ENCODE measurements at places on chromosomes 12 and 14.
A peak's percentile ranks its signal among the peaks of the same experiment; 100 is the strongest.

DNA sequence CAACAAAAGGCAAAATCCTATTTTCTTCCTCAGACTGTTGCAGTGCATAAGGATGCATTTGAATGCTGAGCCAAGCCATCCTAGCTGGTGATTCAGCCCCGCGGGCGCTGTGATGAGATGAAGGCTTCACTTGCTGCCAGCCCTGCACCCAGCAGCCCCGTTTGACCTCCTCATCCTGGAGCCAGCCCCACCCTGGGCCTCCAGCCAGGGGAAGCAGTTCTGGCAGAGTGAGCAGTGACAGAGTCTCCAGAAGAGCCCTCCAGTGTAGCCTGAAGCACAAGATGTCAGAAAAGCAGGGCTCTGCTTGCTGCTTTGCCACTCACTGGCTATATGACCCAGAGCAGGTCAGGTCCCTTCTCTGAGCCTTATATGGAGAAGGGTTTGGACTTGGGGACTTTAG, 96.2 kb upstream of the HSPB8 start:
- no peak for DNase-seq

GRCh38 chr12:29844667-29845066, 60.9 kb upstream of the TMTC1 start:
- DNase-seq, result no peak

GRCh38 chr14:75558440-75558839, 20.0 kb upstream of the FLVCR2 start:
- no peak for DNase-seq

- peak; percentile 18 for DNase-seq
Measured at GRCh38 chr12:22287776-22288621, 46.5 kb downstream of the ST8SIA1 start.

DNA sequence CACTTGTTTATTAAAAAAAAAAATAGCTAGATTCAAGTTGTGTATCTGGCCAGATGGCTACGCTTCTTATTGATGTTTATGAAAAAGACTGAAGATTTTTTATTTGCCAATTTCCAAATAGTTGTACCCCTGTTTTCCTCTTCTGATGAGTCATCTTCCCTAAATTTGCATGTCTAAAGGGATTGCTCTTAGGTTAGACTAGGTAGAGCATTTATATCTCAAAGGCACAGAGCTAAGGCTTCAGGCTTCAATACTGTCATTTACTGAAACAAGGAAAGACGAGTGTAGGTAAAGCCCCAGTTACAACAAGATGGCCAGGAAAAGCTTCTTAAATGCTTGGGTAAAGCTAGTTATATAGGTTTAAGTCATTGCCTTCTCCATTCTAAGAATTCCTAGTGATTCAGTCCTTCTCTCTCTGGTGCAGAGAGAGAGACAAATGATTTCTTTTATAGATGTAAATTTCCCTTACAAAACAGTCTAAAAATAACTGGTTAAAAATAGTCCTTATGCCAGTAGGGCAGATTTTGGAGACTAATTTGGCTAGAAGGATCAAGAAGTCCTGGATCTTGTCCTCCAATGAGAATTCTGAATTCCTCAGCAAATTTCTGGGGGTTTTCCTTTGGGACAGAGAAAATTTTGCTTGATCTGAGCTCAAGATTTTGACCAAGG, 26.1 kb downstream of the LEMD3 start:
- DNase-seq, result no peak

DNA sequence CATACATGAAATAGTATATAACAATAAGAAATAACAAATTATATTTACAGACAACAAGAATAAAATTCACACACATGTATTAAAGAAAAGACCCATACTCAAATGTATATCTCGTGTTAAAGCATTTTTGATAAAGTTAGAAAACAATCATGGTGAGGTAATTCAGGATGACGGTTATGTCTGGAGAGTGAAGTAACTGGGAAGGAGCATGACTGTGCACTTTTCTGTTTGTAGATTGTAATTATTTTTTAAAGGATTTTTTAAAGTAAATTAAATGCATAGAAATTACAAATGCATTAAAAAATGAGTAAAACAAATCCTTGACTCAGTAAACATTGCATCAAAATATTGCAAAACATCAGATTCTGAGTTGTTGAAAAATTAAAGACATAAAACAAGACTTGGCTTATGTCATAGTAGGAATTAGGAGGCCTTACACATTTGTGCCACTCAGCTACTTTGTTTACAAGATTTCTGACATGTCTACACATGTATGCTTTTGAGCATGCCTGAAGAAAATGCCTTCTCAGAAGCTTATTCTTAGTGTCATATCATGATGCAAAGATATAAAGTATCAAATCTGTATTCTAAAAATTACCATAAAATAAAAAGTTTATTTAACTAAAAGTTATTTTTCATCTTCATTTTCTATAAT, 1325.1 kb downstream of the SLC16A7 start:
- DNase-seq, result no peak

GRCh38 chr12:79920421-79921238, 14.3 kb downstream of the PPP1R12A start:
- no peak for DNase-seq

GRCh38 chr14:77246784-77247183, 24.2 kb downstream of the NGB start:
- no peak for DNase-seq

DNA sequence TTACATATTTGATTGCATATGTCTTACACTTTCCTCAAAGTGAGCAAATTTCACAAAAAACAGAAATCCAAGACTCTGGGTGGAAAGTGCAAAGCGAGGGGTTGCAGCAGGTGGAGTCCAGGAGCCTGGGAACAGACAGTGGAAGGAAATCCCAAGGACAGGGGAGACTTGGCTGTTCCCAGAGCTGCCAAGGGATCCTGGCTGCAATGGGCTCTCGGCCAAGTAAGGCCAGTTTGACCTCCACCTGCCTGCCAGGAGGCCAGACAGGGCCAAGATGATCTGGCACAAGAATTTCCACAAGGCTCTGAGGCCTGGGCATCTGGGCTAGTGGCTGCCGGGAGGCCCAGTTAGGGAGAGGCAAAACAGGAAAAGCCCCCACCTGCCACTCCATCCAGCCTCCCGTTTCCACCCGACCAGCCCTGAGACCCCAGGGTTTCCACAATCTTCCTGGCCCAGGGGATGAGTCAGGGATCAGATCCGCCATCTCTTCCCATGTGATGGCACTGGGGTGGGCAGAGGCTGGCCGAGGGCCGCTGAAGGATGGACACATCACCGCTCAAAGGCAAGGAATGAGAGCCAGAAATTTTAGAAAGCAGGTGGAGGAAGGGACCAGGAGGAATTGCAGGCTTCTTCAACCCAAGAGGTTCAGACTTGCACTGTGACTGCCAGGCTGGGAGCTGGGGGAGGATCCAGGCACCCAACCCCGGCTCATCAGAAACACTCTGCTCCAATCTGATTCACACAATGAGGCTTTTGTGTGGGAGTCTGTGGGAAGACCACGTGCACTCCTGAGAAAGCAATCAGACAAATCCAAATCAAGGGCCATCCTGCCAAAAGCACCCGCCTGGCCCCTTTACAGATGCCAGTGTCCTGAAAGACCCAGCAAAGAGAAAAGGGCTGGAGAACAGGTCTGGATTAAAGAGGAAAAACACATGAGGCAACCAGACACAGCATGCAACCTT, 16.3 kb downstream of the SCARB1 start:
- DNase-seq, result no peak

DNA sequence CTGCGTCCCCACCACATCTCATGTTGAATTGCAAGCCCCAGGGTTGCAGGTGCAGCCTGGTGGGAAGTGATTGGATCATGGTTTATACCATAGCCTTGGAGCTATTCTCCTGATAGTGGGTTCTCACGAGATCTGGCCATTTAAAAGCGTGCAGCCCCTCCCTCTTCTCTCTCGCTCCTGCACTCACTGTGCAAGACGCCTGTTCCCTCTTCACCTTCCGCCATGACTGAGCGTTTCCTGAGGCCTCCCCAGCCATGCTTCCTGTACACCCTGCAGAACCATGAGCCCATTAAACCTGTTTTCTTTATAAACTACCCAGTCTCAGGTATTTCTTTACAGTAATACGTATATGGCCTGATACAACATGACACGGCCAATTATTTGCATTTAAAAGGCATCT, 146.6 kb downstream of the RIMBP2 start:
- DNase-seq, result no peak

DNA sequence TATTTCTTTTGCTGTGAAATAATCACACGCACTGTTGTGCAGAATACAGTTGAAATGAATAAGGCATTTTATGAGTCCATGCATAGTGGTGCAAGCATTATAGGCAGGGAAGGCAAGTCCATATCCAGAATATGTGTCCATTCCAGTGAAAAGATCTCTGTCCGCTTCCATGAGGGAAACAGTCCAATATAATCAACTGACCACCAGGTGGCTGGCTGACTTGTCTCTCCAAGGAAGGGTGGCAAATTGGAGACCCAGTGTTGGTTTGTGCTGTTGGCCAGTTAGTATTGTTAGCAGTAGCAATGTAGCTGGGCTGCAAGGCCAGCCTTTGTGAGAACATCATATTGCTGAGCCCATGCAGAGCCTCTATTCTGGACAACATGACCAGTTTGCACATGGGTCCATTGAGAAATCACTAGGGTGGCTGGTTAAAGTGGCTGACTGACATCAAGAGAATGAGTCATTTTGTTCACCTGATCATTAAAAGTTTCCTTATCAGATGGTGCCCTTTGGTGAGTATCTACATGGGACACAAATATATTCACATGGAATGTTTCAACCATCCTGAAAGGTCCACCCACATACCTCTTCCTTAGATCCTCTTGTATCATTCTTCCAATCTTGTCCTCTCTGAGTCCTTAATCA, 17.3 kb upstream of the YAF2 start:
- DNase-seq, result no peak

DNA sequence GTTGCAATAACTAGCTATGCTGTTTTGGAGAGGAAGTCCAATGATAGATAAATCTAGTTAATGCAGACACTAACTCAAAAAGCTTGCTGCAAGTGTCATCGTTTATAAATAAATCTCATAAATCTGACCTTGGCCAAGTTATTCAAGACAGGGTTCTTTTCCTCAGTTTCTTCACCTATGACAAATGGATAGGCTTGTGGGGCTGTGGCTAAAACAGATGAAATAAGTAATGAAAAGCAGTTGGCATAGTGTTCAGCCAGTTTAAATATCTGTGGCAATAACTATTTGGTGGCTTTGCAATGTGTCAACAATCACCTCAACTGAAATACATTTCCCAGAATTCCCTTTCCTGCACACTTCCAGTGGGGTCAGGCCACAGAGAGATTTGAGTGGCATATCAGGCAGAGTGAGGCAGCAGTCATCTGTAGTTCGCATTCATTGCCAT, 169.9 kb downstream of the DYRK2 start:
- DNase-seq, result no peak

- no peak for DNase-seq
Measured at GRCh38 chr12:65294641-65295262, 16.3 kb downstream of the MSRB3 start.

- DNase-seq, result no peak
Measured at GRCh38 chr12:94042321-94042720, 106.1 kb upstream of the PLXNC1 start.

GRCh38 chr12:46549527-46550265, 177.1 kb upstream of the SLC38A2 start:
- DNase-seq, result no peak

GRCh38 chr12:10406725-10407124, 2.8 kb downstream of the KLRC4 start:
- DNase-seq, result no peak

- no peak for DNase-seq
Measured at GRCh38 chr14:93011650-93012325, 88.8 kb downstream of the CHGA start.

- DNase-seq, result no peak
Measured at GRCh38 chr14:53047307-53048069, 96.6 kb upstream of the FERMT2 start.

DNA sequence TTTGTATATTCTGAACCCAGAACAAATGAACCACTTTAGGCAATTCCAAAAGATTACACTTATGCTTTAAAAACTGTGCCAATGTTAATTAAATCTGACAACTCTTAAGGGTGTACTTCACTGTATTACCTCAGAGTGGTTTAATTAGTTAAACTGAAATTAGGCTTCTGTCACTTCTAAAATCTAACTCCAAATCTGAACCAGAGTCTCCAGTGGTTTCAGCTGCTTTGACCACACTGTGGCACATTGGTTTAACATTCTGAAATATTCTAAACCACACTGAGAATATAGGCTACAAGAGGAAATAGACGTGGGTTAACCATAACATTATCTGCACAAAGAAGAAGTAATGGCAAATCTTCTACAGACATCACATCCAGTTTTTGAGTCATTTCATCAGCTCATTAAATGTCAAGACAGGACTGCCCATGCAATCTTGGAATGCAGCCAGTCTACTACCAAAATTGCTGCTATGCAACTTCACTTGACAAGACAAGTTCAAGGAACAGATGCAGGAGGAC, 94.8 kb downstream of the LRP6 start:
- DNase-seq, result peak; percentile 1

Measured in CD4-positive, alpha-beta T cell treated with Interleukin-12 subunit alpha and Interleukin-12 subunit beta, for 1 hour (primary cell).